ENCODE measurements at places on chromosomes 16 and 17.

DNA sequence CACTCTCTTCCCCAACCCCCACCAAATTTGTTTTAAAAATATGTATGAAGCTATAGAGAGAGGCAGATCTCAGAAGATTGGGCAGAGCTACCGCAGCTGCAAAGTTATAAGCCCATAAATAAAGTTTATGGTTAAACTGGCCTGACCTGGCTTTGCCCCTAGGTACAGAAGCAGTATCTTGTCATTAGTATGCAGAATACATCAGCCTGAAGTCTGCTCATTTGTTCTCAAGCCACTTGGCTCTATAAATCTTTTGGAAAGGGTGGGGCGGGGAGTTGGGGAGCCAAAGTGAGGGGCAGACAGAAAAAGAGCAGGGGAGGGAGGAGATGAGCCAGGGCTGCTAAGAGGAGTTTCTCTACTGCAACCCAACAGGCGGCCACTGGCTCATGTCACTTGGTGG, 113.2 kb downstream of the SOX9 start:
- DNase-seq: no peak

DNA sequence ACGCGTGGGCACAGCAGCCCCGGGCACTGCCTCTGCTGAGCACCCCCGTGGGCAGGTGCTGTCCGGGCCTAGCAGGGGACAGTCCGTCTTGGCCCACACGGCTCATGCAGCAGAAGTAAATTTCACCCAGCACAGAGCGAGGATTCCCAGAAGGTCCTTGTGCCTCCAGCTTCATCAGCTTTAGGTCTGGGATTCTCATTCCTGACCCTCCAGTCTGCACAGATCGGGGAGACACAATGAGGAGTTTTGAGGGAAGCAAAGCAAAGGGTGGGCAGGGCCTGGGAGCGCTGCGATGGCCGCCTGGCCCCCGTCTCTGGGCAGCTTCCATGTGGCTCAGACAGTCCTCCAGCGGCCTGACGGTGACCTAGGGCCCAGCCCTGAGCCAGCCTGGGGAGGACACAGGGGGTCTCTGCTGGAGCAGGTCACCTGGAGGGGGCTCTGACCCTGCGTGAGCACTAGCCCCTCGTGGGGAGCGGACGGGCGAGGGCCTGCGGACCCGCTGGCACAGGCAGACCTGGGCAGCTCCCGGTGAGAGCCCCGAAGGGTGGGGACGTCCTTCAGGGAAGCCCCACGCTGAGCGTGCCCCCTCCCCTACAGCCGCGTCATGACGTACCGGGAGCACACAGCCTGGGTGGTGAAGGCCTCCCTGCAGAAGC, 30.7 kb upstream of the CHMP6 start:
- no peak for DNase-seq

DNA sequence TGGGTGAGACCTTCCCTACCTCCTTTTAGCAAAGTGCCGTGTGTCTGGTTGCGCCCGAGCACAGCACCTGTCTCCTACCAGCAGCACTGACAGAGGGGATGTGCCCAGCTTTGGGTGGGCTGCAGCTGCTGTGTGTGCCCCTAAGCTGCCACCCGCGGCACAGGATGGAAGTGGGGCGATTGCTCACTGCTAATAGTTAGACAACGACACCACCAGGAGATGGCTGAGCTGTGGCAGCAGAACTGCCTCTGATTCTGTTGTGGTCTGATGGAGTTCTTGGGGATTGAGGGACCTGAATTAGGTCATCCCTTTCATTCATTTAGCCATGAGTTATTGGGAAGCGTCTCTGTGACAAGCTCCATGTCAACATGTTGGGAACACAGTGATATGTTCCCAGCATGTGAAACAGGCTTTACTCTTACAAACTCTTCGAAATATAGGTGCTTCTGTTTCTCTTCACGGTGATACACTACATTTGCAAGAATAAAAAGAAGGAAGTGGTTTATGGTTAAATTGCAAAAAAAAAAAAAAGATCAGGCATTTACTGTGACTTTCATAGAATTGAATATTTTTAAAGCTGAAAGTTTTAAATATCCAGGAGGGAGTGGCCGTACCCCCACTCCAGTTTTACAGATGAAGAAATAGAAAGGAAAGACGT, 184.4 kb downstream of the MAF start:
- no peak for DNase-seq

- no peak for DNase-seq
These were observed 354.9 kb upstream of the ASIC2 start for GRCh38 chr17:33647956-33648355.

- no peak for DNase-seq
These were observed 30.8 kb downstream of the PLCD3 start for GRCh38 chr17:45101546-45101882.

Data from HTR-8/SVneo (cell line).